ENCODE measurements at places on chromosomes 7 and 10.

- peak; percentile 70 for DNase-seq
Measured at GRCh38 chr10:115093286-115093775, at the start of gene ATRNL1. TSS of gene ATRNL1 (plus strand) at chr10:115093365. CDS start at chr10:115093751, 386 bp downstream.

- no peak for DNase-seq
Measured at GRCh38 chr10:85927952-85928665, 438.5 kb downstream of the GRID1 start.

DNA sequence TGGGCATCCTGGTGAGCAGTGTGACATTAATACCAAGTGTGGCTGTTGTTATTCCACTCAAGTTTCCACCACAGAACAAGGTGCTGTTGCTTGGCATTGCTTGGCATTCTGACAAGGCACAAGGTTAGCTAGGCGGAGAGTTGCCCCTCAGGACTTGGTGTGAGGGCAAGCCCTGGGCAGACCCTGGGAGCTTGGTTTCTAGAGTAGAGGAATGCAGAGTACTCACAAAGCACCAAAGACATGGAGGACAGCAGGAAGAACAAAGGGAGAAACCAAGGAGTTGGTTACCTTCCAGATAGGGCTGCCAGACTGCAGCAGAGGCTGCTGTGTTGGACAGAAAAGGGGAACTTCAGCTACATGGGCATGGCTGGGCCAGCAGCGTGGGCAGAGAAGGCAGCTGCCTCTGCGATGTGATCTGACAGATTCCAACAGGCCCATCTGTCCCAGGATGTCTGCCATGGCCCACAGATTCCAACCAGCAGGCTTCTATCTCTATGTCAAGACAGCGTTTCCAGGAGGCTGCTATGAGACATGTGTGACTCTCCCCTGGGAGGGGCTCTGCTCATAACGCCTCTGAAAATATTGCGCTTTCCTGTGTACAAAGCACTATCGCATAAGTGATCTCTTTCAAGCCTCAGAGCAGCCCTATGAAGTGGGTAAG is 1.8 kb downstream of the GOLGA7B start:
- DNase-seq, result no peak

GRCh38 chr10:13526948-13527863 is 1.6 kb downstream of the BEND7 start:
- DNase-seq, result no peak

GRCh38 chr7:106071356-106071998 is 40.6 kb downstream of the SYPL1 start:
- DNase-seq, result no peak
